ENCODE measurements at places on chromosomes 13 and 19. TPM values are rescaled to one million over a fixed set of nuclear protein-coding genes. Genes with fewer than 3 reads are reported as not detected.

- no peak for DNase-seq
Measured at GRCh38 chr13:31913459-31913858, 118.1 kb upstream of the FRY start.

GRCh38 chr13:65932013-65932412 is 1298.1 kb downstream of the PCDH9 start:
- no peak for DNase-seq

DNA sequence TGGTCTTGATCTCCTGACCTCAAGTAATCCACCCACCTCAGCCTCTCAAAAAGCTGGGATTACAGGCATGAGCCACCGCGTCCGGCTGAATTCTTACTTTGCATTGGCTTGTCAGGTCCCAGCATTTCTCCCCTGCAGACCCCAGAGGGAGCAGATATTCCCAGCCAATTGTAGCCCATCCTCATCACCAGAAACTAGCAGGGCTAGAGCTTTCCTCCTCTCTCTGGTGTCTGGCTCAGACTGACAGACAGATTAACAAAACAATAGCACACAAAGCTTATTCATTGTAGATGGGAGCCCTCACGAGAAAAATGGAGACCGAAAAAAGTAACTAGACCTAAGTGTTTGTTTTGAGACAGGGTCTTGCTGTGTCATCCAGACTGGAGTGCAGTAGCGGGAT is 7.5 kb upstream of the MPV17L2 start:
- no peak for DNase-seq

DNA sequence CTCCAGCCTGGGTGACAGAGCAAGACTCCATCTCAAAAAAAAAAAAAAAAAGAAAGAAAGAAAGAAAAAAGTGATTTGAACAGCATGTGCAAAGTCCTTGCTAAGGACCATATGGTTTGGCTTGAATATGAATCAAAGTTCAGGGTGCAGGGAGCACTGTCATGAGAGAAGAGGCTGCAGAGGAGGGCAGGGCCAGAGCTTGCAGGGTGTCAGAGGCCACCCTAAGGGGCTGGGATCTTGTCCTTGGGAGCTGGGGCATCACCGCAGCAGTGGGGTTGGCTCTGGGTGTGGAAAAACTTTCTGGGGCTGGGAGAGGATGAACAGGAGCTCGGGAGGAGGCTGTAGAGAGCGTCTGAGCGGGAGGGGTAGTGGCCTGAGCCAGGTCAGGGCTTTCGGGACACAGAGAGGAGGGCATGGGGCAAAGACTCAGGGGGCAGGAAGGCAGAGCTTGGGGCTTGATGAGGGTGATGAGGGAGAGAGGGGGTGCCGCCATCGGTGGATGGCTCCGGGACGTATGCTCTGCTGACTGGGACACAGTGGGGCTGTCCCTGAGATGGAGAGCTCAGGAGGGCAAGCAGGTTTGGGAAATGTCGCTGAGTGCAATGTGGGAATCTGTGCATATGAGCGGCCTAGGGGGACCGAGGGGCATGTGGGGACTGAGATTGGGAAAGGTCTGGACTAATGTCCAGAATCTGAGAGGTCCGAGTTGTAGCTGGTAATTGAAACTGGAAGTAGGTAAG is 3.0 kb downstream of the TRPM4 start:
- peak; percentile 26 for DNase-seq

DNA sequence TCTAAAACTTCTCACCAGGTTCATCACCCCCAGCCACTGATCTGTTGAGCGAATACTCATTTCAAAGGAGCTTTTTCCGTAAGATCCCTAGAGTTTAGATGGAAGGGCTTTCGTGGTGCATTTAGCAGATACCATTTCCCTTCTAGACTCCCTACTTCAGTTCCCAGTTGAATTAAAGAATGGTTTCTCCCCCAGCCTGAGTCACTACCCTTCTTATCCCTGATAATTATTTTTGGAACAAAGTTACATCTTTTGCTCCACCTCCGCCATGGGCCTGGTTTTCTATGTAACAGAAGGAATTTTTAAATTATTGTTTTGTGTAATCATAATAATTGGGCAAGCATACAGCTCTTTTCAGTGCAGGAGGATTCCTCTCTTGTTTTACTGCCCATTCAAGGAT is 22.0 kb downstream of the USPL1 start:
- DNase-seq: no peak

DNA sequence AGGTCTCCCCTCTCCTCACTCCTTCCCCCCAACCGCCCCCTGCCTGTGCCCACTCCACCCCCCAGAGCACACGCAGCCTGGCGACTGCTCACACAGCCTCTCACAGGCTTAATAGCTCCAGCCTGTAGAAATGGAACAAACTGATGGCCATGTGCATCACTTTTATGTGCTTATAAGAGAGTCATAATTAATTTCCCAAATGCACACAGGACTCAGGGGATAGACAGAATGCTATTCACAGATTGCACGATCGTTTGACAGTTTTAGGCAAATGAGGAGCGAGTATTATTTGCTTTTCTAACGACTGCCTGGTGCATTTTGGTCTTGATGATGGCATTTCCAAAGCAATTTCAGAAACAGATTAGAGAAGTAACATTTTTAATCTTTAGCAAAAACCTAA is 97.7 kb upstream of the VSTM2B start:
- no peak for DNase-seq

DNA sequence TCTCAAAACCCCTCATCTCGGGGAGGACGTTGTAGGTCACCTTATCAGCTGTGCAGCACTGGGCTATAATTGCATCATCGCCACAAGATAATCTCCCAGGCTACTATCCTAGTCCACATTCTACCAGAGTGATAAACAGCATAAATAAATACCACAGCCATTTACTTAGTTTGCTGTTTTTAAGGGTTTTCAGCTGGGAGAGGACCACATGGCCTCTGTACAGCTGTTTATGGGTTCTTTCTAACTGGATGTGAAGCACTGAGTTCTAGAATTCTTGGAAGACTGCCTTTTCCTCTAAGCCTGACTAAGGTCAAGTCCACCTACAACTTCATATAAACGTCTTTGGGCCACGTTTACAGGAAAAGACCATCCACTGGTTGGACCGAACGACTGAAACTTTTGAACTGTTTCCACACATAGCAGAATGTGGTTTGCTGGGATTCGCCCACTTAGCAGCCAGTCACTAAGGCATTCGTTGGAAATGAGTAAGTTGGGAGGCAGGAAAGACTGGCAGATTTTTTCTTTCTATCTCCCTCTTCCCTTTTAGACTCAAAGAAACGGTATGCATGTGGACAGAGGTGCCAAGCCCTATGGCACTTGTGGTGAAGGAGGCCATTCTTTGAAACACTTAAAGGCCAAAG is 752.5 kb upstream of the SGCG start:
- DNase-seq: no peak

DNA sequence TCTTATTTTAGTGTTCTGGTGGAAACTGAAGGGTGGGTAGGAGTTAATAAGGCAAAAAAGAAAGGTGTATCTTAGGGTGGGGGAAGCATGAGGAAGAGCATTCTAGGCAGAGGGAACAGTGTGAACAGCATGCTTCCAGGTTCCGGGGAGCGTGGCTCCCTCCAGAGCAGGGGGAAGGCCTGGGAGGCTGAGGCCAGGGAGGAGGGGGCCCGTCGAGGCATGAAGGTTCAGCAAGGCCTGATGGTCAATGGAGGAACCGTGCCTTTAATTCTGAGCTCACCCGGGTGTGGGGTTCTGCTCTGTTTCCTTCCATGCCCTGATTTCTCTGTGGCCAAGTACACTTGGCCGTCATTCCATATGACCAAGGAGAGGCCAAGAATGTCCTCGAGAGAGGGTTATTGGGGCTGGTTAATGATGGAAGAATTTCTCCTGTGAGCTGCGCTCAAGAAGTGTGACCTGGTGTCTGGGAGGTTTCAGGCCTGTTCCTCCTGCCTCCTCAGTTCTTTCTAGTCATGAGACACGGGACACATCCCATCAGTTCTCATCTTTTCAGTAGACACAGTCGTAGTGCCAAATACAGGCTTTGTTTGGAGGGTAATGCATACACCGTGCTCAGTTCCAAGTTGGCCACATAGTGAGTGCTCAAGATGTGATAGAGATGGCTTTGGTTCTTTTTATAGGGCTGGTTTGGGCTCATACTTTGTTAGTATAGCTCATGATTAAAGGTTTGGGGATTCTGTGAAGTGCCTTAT is 73.6 kb downstream of the SIPA1L3 start:
- DNase-seq: peak; percentile 46

- no peak for DNase-seq
Measured at GRCh38 chr19:7575434-7576040, 20.1 kb upstream of the CAMSAP3 start.

Gene HOMER3
- 23.6 TPM for total RNA-seq

Gene C19orf38
- total RNA-seq: 1.5 TPM

DNA sequence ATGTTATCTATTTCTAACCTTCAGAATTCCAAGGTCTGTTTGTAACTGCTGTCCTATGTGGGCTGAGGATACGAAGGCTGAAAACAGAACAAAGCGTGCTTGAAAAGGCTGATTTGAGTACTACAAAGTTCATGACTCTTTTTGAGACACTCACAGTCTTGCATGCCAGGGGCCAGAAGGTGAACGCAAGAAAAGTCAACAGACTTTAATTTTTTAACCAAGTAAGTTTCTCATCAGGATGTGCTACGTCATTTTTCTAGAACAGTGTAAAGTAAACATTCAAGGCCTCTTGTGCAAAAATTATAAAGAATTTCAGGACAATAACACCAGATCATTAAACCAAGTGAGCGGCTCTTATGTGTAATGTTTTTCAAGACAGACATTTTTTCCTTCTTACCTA is 163.5 kb downstream of the COG6 start:
- no peak for DNase-seq

Gene TNFSF11
- total RNA-seq: 0.16 TPM

Gene CATSPERD
- not detected for total RNA-seq

Gene CERS1
- 3.3 TPM for total RNA-seq

DNA sequence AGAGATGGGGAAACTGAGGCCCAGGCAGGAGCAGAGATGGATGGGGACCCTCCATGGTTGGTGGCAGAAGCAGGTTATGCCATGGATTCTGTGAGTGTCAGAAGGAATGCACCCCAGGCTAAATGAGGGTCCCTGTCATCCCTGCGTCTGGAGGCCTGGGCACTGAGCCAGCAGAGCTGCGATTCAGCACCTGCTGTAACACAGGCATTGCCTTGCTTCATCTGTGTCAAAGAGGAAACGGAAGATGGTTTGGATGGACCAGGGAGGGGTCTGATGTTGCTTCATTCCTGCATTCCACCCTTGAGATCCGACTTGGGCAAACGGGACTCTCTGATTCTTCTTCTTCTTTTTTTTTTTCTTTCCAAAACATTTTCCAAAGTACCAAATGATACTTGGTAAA is 1.2 kb downstream of the C5AR1 start:
- DNase-seq: peak; percentile 82

DNA sequence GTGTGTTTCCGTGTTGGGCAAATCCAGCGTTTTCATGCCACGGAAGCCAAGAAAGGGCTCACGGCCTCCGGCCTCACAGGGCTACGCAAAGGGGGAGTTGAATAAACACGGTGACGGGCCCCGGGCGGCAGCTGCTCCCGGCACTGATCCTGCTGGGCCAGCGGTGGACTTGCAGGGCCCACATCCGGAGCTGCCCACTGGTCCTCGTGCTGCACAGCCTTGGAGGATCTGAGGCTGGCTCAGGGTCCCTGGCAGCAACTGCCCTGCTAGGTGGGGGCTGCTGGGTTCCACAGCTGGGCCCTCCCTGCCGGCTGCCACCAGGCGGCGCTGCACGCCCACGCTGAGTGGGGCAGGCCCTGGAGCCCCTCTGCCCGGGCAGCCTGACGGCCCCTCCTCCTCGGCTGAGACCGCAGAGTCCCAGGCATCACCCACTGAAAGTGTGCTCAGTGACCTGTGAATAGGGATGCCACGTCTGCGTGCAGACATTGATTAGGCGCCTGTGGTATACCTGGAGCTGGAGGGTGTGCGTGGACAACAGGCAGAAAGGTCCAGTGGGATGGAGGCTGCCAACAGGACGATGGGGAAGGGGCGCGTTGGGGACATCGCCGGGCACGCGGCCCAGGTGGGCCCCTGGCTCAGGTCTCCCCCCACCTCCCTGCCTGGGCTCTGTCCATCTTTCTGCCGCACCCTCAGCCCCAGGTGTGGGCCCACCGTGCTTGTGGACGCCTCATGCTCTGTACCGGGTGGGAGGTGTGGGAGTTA is 5.3 kb upstream of the HCN2 start:
- DNase-seq: no peak

GRCh38 chr13:58379221-58379620 is 747.7 kb downstream of the PCDH17 start:
- DNase-seq: no peak

- no peak for DNase-seq
Measured at GRCh38 chr13:31986676-31987470, 44.7 kb upstream of the FRY start.

Gene SERPINE3
- not detected for total RNA-seq

Gene TMEM255B
- 36.6 TPM for total RNA-seq

DNA sequence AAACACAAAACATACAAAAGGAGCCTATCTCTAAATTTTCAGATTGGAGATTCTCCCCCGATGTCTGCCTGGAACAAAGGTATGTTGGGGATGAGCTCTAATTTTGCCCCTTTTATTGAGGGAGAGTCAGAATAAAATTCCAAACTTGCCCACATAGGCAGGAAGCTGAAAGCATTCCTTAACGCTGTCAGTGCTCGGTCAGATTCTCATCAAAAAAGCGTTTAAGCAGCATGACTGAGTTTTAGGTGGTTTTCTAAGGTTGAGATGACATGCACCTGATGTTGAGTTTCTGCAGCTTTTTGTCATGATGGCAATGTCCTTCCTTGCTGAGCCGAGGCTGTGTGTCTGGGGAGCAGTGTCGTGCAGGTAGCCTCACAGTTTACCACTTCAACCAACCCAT is 48.4 kb upstream of the MEDAG start:
- DNase-seq: no peak

Gene ADGRE2
- total RNA-seq: 8.1 TPM

Gene CGB8
- not detected for total RNA-seq

DNA sequence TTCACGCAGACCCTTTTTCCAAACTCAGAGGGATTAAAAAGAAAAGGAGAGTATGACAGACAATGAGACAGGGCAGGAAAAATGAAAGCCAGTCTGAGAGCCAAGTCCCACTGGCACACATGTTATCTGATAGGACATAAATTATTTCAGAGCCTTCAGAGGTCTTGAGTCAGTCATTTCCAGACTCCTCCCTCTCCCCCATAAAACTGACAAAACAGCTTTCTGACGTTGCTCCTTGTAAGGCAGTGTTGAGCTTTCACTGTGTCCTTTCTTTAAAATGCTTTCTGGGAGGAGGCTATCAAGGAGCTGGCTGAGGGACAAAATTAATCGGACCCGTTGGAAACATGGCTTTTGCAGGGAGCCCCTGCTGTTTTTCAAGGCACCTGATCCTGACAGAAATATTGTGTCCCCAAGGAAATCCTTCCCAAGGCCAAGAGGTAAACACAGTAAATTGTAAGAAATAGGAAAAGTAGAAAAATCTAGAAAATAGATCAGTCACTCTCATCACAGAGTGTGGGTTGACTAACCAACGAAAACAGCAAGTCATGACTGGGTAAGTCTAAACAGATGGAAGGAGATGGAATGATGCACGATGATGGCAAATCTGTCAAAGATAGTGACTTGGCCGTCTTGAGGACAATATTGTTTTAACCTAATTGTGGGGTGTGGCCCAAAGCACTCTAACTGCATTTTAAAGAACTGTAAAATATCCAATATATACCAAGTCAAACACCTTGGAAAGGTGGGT is 89.7 kb downstream of the DCT start:
- no peak for DNase-seq

Gene ASPDH
- total RNA-seq: not detected

Gene MYH14
- total RNA-seq: 5.9 TPM
